ENCODE measurements at places on chromosomes 1 and 21. TPM values are rescaled to one million over a fixed set of nuclear protein-coding genes. Genes with fewer than 3 reads are reported as not detected.

Gene FCN3
- 1.2 TPM for polyA plus RNA-seq

Gene GREM2
- 1.2 TPM for polyA plus RNA-seq

Gene HSPA13
- polyA plus RNA-seq, result 7.8 TPM

Gene SELP
- 6.6 TPM for polyA plus RNA-seq

Gene OR2L2
- polyA plus RNA-seq, result not detected

Gene CELA2B
- polyA plus RNA-seq, result not detected

Gene VHLL
- not detected for polyA plus RNA-seq

Gene F5
- not detected for polyA plus RNA-seq

DNA sequence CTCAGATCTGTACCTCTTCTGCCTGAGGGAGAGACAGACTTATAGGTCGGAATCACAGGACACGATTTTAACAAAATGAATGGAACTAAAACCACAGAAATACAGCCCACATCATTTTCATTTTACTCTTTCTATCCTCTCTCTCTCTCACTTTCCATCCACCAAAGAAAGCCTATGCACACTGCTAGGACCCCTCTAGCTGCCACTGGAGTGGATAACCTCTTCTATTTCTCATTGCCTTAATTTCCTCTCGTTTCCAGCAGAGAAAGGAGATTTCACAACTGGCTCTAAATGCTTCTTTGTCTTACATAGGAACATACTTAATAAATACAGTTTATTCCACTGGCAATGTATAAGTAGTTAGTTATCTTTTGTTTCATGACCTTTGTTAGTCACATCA, 867.8 kb upstream of the ADGRL4 start:
- DNase-seq, result no peak

DNA sequence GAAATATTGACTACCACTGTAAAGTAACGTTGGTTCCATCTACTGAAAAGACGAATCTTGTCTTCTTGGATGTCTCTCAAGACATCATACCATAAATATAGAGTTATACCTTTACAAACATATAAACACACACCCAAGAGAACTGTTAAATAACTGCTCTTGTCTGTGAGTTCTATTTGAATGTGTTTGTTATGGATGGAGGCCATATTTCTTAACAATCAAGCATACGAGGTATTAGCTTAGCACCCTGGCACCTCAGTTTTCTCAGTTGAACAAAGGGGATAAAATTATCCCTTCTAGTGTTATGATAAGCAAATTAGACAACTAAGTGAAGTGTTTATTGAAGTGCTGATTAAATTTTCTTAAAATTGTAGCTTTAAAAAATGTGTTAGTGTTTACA, 336.6 kb upstream of the ZRANB2 start:
- DNase-seq, result no peak

GRCh38 chr1:81978945-81979344, 178.2 kb downstream of the ADGRL2 start:
- no peak for DNase-seq

DNA sequence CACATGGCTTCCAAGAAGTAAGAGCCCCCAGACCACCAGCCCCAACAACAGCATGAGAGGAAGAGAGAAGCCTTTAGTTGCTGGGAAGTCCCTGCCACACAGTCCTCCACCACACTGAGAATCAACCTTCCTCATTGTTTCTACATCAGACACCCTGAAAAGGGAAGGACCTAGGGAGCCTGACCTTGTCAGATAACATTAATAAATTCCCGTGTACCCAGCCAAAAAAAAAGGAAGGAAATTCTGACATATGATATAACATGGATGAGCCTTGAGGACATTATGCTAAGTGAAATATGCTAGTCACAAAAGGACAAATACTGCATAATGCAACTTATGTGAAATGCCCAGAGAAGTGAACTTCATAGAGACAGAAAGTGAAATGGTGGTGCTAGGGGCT, 65.6 kb upstream of the ARHGAP29 start:
- no peak for DNase-seq

DNA sequence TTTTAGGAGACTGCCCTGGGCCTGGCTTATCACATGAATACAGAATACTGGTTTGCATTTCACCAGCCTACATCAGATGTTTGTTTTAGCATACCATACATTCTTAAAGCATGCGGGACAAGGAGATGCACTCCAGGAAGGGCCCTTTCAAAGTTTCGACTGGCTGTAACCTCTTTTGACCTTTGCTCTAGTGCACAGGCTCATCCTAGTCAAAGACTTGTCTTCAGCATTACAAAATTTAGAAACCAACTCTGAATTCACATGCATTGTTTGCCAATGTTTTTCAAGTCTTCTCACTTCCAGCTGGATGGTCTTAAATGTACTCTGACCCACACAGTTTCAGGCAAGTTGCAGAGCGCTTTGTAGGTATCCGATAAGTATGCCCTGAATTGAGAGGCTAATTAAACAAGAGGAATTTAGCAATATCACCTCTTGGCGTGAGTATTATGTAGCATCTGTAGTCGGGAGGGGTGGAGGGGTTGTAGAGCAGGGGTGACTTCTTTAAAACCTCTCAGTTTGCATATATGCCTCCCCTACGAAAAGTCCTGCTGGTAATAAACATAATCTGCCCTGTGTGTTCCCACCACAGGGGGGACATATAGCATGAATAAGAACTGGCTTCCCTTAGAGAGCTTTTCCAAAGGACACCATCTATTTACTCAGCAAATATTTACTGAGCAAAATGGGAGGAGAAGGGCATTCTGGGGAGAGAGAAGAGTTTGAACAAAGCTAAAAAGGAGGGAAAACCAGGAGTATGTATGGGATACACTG, 24.4 kb upstream of the AHCYL1 start:
- no peak for DNase-seq

DNA sequence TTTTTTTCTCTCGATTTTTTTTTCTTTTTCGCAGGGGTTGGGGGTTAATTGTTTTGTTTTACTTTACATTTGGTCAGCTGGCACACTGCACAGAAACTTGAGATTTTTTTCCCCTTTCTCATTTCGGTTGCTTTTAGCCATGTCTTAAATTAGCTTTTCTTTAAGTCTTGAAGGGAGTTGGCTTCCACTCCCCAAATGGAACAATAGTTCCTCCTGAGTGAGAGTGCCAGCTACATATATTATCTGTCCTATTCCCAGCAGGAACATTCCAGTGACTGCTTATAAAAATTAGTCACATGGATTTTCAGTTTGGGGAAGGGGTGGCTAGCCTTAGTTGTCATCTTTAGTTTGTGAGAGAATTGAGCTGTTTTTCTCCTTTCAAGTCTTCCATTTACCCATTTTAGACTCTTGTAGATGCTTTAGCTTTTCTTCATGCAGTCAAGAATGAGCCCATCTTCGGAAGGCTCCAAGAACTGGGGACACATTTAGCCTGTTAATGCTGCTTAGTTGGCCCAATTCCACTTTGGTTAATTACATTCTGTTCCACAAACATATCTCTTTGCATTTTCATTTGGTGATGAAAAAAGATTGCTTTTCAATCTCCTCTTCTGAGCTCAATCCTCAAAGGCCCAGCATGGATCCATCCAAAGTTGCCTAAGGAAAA, 510.1 kb upstream of the CXADR start:
- DNase-seq, result no peak

- peak; percentile 70 for DNase-seq
These were observed 6.2 kb downstream of the WNT9A start for GRCh38 chr1:227941509-227942020.

DNA sequence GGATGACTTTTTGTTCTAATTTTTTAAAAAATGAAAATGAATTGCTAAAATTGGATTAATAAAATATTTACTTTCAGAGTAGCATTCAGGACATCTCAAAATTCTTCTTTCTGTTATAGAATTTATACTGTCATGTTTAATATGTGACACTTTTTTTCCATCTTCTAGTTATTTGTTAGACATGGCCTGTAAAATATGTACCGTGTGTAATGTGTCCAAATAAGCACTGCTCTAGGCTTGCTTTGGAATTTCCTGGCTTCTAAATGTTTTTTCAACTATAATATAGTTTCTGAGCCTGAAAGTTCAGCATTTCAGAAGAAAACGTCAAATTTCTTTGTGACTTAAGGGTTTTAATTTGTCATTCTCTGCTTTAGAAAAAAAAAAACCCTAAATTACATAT, 243.6 kb downstream of the DNM3 start:
- no peak for DNase-seq

GRCh38 chr1:81899214-81899821, 98.6 kb downstream of the ADGRL2 start:
- no peak for DNase-seq

DNA sequence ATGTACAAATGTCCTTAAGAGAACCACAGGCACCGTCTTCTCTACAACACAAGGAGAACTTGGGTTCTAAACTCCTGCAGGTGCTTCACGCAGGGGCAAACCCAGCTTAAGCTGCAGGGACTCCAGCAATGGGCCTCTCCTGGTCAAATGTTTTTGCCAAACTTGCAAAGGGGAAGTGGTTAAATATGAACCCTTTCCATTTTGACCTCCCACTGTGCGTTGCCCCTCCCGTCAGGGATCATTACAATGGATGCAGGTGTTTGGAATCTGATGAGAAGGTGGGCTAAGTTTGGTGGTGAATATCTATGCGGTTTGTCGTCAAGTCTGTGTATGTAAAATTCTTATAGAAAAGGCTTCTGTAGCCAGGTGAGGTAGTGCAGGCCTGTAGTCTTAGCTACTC, 29.1 kb upstream of the SLC25A33 start:
- DNase-seq, result no peak

- DNase-seq, result no peak
These were observed 58.3 kb upstream of the MAP1LC3C start for GRCh38 chr1:242056988-242057744.

GRCh38 chr1:224057461-224058199, 56.3 kb upstream of the FBXO28 start:
- no peak for DNase-seq

DNA sequence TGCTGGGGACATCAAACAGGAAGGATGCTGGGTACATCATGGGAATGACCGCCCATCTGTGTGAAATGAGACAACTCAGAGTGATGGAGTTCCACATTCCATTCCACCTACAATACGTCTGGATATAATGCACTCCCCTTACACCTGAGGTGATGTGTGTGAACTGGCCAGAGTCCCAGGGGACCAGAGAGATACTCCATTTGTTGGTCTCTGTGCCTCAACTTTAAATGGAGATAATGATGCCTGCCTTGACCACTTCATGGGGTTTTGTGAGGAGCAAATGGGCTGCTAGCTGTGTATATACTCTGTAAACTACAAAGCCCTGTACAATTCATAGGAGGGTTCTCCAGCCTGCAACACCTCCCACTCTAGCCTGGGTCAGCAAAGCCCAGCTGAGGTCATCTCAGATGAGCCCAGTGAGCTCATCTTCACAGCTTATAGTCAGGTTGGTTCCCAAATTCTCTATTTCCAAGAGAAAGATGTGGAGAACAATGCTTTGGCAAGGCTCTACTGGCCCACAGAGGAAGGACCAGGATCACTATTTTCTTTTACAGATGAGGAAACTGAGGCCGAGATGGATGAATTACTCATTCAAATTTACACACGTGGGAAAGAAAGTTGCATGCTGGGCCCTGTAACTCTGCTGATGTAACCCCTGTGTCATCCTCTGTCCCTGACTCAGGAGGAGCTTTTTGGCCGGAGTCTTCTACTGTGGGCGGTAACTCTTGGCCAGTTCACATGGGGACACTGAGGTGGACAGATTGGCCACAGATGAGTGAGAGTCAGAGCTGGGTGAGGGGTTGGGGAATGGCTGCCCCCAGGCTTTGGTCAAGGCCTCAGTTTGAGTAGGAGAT, 105.6 kb upstream of the GCLM start:
- no peak for DNase-seq

GRCh38 chr1:203870245-203870644, 8.8 kb downstream of the SNRPE start:
- no peak for DNase-seq

DNA sequence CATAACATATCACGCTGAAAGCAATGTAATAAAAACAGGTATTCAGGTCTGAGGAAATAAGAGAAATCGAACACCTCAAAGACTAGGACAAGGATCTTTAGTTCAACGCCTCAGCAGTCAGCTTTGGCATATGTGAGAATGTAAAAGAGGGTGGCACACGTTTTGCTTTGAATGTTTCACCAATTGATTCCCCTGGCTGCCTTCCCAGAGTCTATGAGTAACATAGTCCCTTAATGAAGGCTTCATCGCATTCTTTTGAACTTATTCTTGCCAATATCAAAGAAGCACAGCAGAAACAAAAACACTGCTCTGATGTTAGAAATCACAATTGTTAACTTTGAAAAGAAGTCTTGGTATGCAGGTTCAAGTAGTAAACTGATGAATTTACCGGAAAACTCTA, 764.8 kb downstream of the ADGRL2 start:
- DNase-seq, result no peak

- DNase-seq, result no peak
These were observed 78.4 kb downstream of the TAS1R2 start for GRCh38 chr1:18781031-18781430.

DNA sequence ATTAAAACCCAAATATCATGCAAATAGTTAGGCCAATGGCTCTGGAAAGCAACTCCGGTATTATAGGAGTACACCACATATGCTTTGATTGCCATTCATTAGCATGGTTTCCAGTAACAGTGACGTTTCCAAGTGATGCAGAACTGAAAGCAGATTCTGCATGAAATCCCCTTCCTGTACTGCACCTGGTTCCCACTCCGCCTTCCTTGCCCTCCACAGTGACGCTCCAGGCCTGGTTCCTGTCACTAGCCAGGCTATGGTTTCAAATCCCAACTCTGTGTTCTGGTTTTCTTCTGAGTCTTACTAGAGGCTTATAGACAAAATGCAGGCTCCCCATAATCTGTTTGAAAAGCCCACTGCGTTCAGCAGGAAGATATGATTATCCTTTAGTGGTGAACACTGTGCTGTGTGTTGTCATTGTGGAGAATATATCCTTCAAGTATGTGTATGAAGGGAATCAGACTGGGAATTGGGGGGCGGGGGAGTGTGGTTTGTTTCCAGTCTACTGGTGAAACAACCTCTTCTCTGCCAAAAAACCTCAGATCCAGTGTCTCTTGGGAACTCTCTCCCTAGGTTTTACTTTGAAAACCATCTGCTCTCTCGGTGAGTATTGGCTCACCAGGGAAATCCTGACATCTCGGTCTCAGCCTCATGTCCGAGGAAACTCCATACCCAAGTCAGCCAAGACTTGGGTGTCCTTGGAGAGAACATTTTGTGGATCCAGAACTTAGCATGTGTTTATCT, 78.7 kb downstream of the TYW3 start:
- no peak for DNase-seq

Measured in sigmoid colon (tissue), 7 donors.